ENCODE measurements at places on chromosomes 7 and 10.

- DNase-seq = peak; percentile 22
These were observed 30.3 kb downstream of the CCNJ start for GRCh38 chr10:96073722-96074121.

DNA sequence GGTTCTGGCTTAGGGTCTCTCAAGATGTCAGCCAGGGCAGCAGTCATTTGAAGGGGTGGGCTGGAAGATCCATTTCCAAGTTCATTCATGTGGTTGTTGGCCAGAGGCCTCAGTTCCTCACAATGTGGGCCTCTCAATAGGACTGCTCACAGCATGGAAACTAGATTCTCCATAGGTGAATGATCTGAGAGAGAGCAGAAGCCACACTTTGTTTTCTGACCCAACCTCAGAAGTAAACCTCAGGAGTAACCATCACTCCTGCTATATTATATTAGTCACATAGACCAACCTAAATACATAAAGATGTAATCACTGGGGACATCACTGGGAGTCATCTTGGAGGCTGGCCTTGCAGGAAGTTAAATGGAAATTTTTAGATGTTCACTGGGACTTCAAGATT is 42.2 kb downstream of the GBF1 start:
- DNase-seq = no peak

- no peak for DNase-seq
These were observed 312.5 kb upstream of the CHRM2 start for GRCh38 chr7:136555933-136556332.

GRCh38 chr7:50146692-50147091 is 53.6 kb upstream of the ZPBP start:
- no peak for DNase-seq

GRCh38 chr10:4588824-4589223 is 237.2 kb upstream of the AKR1E2 start:
- DNase-seq = no peak

DNA sequence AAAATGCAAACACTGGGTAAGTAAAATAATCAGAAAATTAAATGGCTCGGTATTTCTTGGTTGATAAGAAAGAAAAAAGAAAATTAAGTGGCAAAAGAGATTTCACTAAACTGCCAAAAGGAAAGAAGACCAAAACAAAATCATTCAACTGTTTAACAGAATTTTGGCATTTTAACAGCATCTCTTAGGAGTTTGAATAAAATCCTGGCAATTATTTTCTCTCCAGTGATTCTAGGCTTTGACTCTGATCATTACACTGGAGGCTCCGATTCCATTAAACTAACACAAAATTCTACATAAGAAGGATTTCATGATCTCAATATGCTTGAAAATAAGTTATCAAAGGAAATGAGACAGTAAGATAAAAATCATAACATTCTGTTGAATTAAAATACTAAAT is 62.3 kb downstream of the ARHGAP21 start:
- DNase-seq = no peak

DNA sequence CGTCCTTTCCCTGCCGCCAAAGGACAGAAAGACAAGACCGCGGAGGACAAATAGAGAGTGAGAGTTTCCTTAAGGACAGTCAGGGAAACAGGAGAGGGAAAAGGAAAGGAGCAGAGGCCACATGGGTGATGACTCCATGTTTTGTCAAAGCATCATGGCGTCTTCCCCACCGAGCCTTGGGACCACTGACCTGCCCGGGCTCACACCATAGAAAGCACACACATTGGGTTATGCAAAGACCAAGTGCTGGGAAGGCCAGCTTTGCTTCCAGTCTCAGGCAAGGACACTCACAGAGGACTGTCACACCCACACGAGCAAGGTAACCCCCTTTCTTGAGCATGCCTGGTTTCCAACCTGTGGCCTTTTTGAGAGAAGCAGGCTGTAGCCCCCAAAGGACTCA is 23.3 kb upstream of the HABP2 start:
- DNase-seq = no peak

GRCh38 chr7:151837285-151838042 is 39.5 kb downstream of the PRKAG2 start:
- no peak for DNase-seq

GRCh38 chr10:52542906-52543305 is 228.8 kb downstream of the DKK1 start:
- DNase-seq = no peak

DNA sequence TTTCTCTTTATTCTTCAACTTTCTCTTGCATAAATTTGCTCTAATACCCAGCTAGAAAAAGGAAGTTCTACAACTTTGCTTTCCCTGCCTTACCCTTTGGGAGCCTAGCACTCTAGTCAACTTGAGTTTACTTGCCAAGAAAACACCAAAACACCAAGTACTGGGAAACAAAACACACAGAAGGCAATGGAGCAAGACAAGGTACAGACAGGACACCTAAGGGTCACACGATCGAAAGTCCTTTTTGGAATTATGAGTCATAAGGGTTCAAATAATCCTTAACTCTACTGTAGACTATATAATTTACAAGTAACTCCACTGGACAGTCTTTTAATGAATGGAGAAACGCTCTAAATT is 42.6 kb upstream of the ANAPC16 start:
- no peak for DNase-seq

DNA sequence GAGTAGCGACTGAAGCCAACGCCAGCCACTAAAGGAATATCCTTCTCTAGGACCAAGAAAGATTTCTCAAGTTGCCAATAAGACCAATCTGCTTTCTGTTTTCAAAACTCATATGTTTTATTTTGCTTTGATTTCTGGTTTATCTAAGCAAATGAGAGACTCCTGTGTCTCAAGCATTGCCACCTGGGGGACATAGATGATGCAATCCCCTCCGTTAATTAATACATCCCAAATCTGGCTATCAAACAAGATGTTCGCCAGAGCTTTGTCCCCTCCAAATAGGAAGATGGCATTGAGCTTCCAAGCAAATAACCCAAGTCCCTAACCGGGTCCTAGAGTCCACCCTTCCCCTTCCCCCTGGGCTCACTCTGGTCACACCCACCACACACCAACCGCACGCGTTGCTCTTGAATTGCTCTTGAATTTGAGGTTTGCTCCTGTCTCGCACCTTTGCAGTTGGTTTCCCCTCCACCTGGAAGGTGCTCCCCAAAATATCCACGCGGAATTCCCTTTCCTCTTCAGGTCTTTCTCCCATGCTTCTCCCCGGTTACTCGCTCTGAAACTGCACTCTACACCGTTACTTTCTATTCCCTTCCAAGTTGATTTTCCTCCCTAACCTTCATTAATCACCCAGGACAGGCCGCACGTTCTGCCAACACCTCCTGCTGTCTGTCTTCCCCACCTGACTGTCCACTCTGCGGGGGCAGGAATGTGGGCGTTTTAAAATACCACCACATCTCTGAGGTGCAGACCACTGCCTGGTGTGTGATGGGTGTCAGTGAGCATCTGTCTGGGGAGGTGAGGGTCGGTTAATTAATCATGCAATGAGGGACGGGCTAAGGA is 64.1 kb upstream of the RNF32 start:
- no peak for DNase-seq

DNA sequence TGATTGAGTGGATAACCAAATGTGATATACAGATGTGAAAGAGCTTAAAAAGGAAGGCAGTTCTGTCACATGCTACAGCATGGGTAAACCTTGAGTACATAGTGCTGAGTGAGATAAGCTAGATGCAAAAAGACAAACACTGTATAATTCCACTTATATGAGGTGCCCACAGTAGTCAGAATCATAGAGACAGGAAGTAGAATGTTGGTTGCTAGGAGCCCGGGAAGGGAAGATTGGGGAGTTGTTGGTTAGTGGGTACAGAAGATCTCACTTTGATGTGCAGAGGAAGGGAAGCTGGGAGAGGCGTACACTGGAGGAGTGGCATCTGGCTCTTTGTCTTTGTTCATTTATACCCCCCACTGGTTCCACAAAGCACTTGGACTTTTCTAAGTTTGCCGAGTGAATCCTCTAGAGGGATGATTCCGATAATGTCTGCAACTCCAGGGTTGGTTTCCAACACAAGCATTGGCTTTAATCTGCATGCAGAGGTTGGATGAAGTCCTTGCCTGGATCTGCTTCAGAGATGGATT is 39.5 kb downstream of the TSPAN14 start:
- DNase-seq = peak; percentile 78

GRCh38 chr10:73439605-73440312 is 6.4 kb upstream of the MSS51 start:
- peak; percentile 32 for DNase-seq

- DNase-seq = no peak
These were observed 165.8 kb downstream of the TMEM178B start for GRCh38 chr7:141239661-141240060.

GRCh38 chr7:22577470-22578001 is 77.5 kb upstream of the STEAP1B start:
- peak; percentile 83 for DNase-seq

GRCh38 chr7:26199301-26200037 is 1.1 kb downstream of the HNRNPA2B1 start:
- peak; percentile 81 for DNase-seq

DNA sequence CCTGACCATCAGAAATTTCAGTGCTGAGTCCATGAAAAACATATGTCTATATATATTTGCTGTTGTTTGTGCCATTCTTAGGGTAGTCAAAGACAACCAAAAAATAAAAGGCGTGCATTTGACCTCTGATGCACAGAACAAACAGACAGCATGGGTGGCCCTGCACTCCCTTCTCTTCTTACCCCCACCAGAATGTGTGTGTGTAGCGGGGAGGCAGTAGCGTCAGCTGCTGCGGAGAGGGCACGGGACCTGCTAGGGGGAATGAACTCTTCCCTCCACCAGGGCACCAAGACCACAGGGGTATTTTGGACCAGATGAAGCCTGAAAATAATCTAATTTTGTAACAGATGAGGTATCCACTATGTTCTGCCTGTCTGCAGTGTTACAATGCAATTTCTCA is 277.7 kb upstream of the ZNF32 start:
- DNase-seq = no peak

- no peak for DNase-seq
These were observed 111.1 kb downstream of the ADAM12 start for GRCh38 chr10:126277181-126277580.

DNA sequence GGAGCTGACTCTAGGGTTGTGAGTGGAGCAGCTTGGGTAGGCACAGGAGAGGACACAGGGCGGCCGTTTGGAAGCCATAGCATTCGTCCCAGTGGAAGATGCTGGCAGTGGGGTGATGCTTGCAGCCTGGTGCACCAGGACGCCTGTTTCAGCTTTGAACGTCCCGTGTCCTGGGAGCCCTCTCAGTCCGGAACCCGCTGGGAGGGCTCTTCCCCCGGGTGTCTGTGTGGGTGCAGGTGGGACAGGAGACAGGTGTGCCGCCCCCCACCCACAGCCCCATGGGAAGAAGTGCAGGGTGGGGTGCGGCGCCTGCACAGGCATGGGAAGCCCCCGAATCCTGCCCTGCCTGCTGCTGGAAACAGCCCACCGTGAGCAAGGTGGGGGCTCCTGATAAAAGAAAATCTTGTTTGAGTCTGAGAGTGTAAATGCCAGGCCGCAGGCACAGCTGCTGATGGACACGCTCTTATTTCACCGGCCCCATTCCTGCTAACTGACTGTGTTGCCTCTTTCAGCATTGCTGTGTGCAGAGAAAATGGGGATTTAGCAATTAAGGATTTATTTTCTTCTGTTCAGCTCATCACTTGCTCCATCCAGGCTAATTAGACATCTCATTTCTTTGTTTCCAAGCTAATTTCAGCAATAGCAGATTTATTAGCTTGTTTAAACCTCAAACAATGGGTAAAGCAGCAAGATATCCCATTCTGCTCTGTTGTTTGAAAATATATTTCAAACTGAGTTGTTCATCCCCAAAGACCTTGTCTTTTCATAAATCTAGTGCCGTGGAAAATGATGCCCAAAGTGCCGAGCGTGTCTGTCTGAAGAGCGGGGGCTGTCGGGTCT is 54.9 kb upstream of the DPYSL4 start:
- peak; percentile 33 for DNase-seq
